CD4-positive, alpha-beta T cell treated with Interleukin-15 for 1 hour (primary cell): ENCODE measurements at places on chromosomes 1 and 21.

- DNase-seq = no peak
These were observed 72.7 kb downstream of the DIRAS3 start for GRCh38 chr1:67977756-67978155.

DNA sequence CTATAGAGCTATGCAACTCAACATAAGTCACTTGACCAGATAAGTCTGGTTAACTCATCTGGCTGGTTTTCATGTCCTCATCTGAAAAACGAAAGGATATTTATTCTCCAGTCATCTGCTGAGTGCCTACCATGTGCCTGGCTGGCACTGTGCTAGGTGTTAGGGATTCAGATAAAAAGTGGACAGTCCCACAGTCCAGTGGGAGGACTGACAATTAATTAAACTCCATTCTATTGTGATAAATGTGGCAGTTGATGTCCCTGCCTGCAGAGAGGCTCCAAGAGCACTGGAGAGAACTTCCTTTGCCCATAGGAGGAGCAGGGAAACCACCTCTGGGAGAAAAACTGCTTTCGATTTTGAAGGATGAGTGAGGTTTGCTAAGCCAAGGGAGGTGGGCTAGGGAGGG is 5.4 kb downstream of the NUAK2 start:
- DNase-seq = no peak

DNA sequence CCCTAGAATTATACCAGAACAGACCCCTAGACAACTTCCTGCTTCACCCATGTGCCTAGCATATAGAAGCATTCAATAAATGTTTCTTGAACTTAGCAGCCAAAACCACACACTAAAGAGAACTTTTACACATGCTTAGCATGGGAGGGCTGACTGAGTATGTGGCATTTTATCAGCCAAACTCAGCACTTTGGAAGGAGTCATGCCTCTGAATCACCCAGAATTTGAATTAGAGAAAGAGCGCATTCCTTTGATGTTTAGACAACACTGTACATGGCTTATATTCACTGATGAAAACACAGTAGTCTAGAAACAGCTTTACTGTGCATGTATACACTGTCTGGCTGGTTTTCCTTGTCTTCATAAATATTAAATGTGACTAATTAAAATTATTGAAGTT is 26.1 kb downstream of the SPAG17 start:
- DNase-seq = no peak

- DNase-seq = no peak
These were observed 103.1 kb downstream of the GALNT2 start for GRCh38 chr1:230170153-230170547.

DNA sequence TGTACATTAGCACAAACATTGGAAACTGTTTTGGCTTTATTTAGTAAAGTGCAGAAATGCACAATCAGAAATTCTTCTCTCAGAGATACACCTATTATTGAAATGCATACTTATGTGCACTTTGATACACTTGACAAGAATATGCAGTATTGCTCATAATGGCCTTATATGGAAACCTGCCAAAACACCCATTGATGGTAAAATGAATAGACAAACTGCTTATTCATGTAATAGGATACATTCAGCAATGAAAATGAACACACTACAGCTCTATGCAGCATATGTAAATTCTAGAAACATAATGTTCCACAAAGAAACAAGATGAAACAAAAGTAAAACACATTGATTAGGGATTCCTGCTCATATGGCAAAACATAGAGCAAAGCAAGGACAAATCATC is 223.9 kb downstream of the S1PR1 start:
- DNase-seq = no peak

GRCh38 chr1:943545-944340 is 15.3 kb downstream of the NOC2L start:
- DNase-seq = no peak

- no peak for DNase-seq
These were observed 187.4 kb downstream of the HMCN1 start for GRCh38 chr1:185921636-185922035.

- no peak for DNase-seq
These were observed 61.5 kb downstream of the KIF1B start for GRCh38 chr1:10271869-10272268.

DNA sequence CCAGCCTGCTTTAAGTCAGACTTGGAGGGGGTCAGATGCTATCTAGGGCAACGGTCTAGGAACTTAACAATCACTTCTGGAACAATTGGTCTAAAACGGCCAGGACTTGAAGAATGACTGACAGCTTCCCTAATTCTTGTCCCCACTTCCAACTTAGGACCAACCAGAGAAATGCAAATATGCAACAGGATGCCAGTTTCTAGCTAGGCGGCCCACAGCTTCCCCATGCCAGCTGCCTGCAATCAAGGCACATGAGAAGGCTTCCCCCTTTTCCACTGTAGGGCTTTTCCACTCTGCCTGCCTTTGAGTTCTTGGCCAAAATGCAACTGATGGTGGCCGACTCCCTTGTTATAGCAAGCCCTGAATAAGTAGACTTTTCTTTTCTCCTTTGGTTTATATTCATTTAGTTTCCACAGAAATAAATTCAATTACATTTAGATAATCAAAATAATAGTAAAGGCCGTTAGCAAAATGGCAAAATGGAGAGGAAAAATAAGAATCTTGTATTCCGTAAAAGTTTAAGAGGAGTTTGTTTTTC is 80.9 kb downstream of the BACH1 start:
- DNase-seq = no peak

GRCh38 chr1:151806170-151806569 is 951 bp upstream of the LINGO4 start:
- no peak for DNase-seq

DNA sequence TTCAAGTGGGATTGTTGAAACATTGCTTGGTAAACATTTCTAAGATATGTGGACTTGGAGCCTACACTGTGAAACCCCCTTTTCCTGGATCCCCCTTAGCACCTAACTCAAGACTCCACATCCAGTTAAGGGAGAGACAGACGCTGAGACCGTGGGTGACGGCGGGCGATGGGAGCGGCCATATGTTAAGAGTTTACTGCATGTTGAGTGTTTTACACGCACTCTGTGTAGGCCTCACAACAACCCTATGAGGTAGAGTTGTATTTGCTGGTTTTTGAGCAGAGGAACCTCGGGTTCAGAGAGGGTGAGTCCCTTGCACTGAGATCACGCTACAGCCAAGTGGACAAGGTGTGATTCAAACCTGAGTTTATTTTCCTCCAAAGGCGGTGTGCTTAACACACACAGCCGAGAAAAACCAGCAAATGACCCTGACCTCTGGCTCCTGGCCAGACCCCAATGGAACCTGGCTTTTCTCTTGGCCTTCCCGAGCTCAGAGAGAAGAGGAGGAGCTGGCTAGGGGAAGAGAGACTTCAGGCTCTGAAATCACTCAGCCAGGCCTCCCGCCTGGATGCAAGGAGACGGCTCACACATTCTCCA is 46.9 kb upstream of the GOLT1A start:
- DNase-seq = no peak

- DNase-seq = no peak
These were observed 8.0 kb upstream of the CA6 start for GRCh38 chr1:8937701-8938100.

GRCh38 chr1:181105134-181106021 is 16.9 kb downstream of the IER5 start:
- peak; percentile 96 for DNase-seq

DNA sequence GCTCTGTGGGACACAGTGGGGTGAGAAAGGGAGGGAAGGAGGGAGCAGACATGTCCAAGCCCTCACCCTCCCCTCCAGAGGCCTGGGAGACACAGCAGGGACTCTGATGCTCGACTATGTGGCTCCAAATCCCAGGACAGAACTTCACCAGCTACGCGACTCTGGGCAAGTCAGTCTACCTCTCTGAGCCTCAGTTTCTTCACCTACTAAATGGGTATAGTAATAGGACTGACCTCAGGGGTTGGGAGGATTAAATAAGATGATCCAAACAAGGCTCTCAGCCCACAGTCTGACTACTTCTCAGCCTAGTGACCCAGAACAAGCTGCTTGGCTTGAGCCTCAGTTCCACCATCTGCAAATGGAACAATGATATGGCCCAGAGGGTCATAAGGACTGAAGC is 19.6 kb downstream of the SDC3 start:
- DNase-seq = no peak

- no peak for DNase-seq
These were observed 8.5 kb upstream of the FYB2 start for GRCh38 chr1:56827711-56828110.

GRCh38 chr21:18987520-18988026 is 584.0 kb upstream of the TMPRSS15 start:
- no peak for DNase-seq

GRCh38 chr1:85313888-85314696 is 37.7 kb upstream of the BCL10 start:
- no peak for DNase-seq

DNA sequence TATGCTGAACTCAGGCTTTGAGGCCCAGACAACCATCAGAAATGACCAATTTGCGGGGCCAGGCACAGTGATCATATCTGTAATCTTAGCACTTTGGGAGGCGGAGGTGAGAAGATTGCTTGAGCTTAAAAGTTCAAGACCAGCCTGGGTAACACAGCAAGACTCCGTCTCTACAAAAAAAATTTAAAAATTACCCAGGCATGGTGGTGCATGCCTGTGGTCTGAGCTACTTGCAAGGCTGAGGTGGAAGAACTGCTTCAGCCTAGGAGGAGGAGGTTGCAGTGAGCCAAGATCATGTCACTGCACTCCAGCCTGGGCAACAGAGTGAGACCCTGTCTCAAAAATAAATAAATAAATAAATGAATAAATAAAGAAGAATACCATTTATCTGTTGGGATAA is 156.5 kb downstream of the EIF4G3 start:
- no peak for DNase-seq

- DNase-seq = no peak
These were observed 981.2 kb downstream of the TTLL7 start for GRCh38 chr1:83017701-83018100.

DNA sequence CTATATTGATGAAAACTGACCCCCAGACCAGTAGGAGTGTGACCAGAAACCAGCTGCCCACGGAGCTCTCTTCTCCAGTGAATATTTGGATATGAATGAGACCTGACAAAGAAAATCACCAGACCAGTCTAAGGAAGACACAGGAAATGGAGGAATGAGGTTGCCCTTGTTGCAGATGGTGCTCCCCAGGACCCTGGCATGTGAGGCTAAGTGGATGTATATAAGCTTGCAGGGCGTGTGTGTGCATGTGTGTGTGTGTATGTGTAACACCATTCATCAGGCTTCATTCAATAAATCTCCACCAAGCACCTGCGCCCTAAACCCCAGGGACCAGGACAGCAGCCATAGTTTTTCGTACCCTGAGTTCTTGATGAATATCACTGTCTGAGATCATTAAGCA is 14.4 kb downstream of the PHLDA3 start:
- DNase-seq = no peak

DNA sequence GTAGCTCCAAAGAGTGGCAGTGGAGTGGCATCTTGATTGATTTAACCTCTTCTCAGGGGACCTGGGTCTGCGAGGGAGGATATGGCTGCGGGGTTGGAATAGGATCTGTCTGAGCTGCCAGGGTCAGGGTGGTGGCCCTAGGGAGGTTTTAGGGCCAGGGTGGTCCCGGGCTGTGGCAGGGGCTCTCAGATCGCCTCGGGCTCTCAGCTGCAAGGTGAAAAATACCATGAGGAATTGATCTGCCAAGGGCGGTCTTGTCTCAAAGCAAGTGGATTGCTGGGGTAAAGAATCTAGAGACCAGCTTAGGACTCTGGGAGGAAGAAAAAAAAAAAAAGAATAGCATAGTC is 3.7 kb downstream of the SIM2 start:
- DNase-seq = no peak

GRCh38 chr1:45543581-45544417 is 6.8 kb upstream of the AKR1A1 start:
- DNase-seq = peak; percentile 82

GRCh38 chr21:45234127-45234526 is 53.6 kb downstream of the POFUT2 start:
- no peak for DNase-seq
